Esophagus muscularis mucosa (tissue), 4 donors: ENCODE measurements at places on chromosomes 1 and 21. TPM values are rescaled to one million over a fixed set of nuclear protein-coding genes. Genes with fewer than 3 reads are reported as not detected.

CLCA1 gene
- not detected for total RNA-seq

RERE gene
- total RNA-seq = 133 TPM

DNA sequence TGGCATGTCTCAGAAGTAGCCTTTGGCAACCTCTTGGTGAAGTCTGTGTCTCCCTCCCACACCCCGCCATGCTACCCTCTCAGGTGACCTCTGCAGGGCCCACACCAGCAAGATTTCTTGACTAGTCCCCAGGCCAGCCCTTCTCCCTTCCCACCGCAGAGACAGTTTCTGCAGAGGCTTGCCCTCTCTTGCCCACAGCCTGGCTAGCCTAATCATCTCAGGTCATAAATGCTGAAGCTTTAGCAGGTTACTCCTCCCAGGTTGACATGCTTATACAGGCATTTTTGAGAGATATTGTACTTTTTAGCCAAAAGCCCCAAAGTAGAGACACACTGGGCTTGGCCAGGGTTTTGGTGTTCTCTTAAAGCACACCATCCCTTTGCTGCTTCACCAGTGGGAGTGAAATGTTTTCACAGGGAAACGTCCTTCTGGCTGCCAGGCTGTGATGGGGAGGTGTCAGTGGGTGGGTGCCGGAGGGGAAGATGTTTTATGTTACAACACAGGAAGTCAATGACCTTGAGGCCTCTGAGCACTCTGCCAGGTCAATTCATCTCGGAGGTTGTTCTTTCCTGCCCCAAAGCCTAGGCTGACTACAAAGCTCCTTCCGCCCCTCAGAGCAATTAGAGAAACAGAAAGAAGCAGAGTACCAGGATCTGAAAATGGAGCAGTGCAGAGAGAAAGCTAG lies 58.5 kb downstream of the STYXL2 start:
- H3K36me3 ChIP-seq = no peaks in the 10 kb centered on the region
- H3K27ac ChIP-seq = no peak overlapping the region
- H3K4me1 ChIP-seq = peaks cover 13% of the 10 kb centered on the region
- no peak overlapping the region for H3K4me3 ChIP-seq
- DNase-seq = no peak

DNA sequence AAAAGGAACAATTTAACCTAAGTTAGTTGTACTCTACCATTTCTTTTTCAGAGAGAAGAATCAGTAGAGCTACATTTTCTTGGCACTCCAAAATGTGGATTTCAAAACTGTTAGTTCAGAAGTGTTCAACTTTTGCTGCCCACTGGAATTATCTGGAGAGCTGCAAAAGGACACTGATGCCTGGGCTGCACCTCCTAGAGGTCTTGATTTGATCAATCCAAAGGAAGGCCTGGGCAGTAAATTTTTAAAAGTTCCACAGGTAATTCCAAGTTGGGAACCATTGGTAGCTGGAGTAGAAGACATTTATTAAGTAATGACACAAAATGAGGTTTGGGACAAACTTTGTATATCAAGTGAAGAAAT lies 79.3 kb upstream of the HMCN1 start:
- no peak for DNase-seq
- no peak overlapping the region for H3K27ac ChIP-seq
- no peaks in the 10 kb centered on the region for H3K36me3 ChIP-seq
- no peak overlapping the region for H3K4me3 ChIP-seq
- no peaks in the 10 kb centered on the region for H3K27me3 ChIP-seq

TRIM58 gene
- total RNA-seq = 3.0 TPM

DNA sequence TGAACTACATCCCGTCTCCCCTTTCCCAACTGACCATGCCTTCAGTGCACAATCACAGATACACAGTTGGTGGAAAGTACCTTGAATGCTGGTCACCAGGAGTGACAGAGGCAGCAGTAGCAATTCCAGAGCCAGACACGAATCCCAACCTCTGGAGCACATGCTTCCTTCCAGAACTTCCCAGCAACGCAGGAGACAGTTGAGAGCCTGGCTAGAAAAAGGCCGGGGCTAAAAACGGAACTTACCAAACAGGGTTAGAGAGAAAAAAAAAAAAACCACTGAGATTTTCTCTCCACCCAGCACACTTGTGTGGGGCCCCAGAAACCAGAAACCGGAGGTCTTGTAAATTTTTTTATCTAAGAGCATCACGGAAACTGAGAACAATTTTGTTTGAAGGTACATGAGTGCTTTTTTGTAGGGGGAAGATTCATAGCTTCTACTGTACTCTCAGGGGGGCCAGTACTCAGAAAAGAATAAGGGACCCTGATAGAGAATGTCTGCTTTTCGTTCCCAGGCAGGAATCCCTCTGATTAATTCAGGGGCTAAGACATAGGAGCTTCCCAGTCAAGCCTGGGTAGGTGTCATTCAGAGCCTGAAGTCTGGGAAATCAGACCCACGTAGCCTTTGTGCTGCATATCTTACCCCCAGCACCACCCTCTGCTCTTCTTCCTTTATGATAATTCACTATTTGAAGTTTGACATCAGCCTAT lies at the start of gene CD48:
CD48 (minus strand) TSS at position 221 of the 710 bp plus-strand sequence; CDS start at position 162, 59 bp downstream.
- H3K4me1 ChIP-seq = no peaks in the 10 kb centered on the region
- DNase-seq = no peak
- H3K36me3 ChIP-seq = no peaks in the 10 kb centered on the region
- H3K4me3 ChIP-seq = no peak within 1 kb of the TSS
- H3K27ac ChIP-seq = no peak within 1 kb of the TSS

DNA sequence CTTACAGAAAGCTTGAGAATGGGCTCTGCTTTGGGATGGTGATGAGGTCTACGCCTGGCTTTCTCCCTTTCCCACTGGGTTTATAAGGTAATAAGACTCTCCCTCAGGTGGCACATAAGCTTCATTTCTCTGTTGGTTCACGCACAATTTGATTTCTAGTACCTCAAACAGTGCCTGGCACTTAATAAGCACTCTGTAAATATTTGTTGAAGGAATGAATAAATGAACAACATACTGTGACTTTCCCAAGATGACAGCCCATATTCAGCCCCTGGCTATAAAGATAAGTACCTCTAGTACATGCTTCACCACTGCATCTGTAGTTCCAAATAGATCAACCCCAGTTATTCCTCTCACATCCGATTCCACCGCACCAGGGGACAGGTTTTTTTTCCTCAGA lies 17.8 kb downstream of the COPA start:
- no peaks in the 10 kb centered on the region for H3K27me3 ChIP-seq
- no peak overlapping the region for H3K4me3 ChIP-seq
- DNase-seq = no peak
- peaks cover 79% of the 10 kb centered on the region for H3K36me3 ChIP-seq

GRCh38 chr1:18571275-18571674 lies 59.4 kb upstream of the PAX7 start:
- no peaks in the 10 kb centered on the region for H3K27me3 ChIP-seq
- H3K4me1 ChIP-seq = no peaks in the 10 kb centered on the region
- H3K4me3 ChIP-seq = no peak overlapping the region
- no peak overlapping the region for H3K27ac ChIP-seq
- H3K36me3 ChIP-seq = no peaks in the 10 kb centered on the region

DNA sequence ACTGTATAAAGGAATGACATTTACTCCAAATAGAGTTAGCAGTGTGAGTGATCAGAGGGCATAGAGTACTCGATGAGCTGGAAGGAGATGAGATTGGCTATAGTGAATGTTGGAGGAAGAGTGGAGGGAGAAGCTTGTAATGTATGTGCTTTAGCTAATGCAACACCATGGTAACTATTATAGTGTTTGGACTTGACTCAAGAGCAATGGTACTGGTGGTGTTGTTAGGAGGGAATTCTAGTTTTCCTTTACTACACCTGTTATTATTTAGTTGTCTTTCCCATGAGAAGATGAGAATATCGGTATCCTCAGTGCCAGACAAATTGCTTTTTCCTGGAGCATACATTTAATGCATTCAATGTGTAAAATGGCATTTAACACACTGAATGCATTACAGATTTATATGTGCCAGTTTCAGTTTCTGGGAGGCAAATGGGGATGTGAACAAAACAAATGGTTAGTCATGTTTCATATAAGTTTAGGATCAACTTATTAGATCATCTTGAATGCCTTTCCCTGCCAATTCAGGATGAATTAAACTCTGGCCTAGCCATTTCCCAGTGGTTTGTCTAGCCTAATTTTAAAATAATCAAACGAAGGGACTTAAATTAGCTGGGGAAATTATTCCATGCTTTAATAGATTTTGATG lies 291.1 kb upstream of the ADAMTS5 start:
- H3K27ac ChIP-seq = no peak overlapping the region
- no peaks in the 10 kb centered on the region for H3K36me3 ChIP-seq
- no peaks in the 10 kb centered on the region for H3K27me3 ChIP-seq
- no peak overlapping the region for H3K4me3 ChIP-seq
- H3K4me1 ChIP-seq = no peaks in the 10 kb centered on the region

- no peak overlapping the region for H3K27ac ChIP-seq
- H3K27me3 ChIP-seq = no peaks in the 10 kb centered on the region
- no peak overlapping the region for H3K4me3 ChIP-seq
- peaks cover 2% of the 10 kb centered on the region for H3K4me1 ChIP-seq
- H3K36me3 ChIP-seq = no peaks in the 10 kb centered on the region
Observed at GRCh38 chr21:41621513-41621912, 113.6 kb upstream of the TMPRSS2 start.

DCST2 gene
- total RNA-seq = 0.19 TPM

DNA sequence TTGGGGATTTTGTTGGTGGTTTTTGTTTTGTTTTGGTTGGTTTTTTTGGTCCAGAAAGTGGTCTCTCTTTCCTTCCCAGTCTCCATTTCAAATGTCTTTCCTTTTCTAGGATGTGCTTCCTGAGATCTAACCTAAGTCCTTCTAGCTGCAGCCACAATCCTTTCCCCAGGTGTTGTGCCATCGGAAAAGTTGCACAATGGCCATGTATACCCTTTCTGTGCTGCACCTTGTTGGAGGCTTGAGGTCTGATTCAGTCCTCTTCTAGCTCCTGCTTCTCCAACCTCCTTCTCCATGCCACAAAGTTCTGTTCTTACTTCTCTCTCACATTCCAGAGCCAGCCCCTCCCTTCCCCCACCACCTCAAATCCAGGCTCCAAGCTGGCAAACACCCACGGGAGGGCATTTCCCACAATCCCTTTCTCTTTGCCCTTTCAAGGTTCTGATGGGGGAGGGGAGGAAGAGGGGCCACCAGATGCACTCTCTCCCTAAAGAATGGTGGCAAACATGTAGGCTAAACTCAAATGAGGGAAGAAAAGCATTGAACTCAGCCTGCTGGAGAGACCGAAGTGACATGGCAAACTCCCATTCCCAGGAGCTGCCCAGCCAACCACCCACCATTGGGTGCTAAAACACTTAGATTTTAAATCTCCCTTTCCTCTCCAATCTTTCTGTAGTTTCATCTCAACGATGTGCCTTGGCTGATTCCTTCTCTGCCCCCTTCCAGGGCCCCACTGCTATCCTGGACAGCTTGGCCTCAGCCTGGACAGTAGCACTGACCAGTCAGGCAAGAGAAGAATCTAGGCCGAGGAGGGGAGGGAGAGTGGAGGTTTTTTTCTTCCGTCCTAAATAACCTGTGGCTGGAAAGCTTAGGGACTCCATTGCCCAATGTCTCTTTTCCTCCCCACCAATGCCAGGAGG lies 2.9 kb downstream of the KCNJ10 start:
- H3K4me1 ChIP-seq = peaks cover 16% of the 10 kb centered on the region
- no peak overlapping the region for H3K4me3 ChIP-seq
- no peak overlapping the region for H3K27ac ChIP-seq
- no peaks in the 10 kb centered on the region for H3K36me3 ChIP-seq
- no peaks in the 10 kb centered on the region for H3K27me3 ChIP-seq
- no peak for DNase-seq

DNA sequence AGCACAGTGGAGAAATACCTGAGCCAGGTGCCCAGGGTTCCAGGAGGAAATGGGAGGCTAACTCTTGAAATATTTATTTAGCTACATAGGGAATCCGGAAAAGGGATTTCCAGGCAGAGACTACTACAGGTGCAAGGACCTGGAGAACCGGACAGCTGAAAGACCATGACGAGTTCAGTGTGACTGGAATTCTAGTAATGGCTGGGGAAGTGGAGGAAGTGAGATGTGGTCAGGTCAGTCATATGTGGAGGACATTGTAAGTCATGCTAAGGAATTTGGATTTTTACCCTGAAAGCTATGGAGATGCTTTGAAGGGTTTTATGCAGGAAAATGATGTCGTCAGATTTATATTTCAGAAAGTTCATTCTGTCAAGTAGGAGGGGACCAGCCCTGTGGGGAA lies 1.8 kb downstream of the CAP1 start:
- no peaks in the 10 kb centered on the region for H3K27me3 ChIP-seq
- peak overlapping the region; percentile 98 for H3K27ac ChIP-seq
- H3K4me1 ChIP-seq = peaks cover 84% of the 10 kb centered on the region
- no peaks in the 10 kb centered on the region for H3K36me3 ChIP-seq

DNA sequence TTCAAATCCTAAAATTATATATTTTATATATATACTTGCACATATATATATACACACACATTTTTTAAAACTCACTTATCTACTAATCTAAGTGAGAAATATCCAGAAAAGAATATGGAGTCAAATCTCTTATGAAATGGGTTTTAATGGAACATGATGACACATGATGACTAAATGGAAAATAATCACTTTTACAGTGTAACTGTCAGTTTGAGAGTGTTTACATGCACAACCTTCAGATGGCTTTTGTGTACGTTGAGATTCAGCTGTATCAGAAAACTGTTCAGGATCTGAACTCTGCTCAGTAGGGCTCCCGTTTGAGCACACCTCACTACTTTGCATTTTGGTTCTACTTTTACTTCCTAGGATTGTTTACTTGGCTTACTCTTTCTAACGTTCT lies 189.8 kb downstream of the DNAH14 start:
- H3K4me3 ChIP-seq = no peak overlapping the region
- no peak overlapping the region for H3K27ac ChIP-seq
- no peaks in the 10 kb centered on the region for H3K36me3 ChIP-seq
- no peaks in the 10 kb centered on the region for H3K27me3 ChIP-seq

DNA sequence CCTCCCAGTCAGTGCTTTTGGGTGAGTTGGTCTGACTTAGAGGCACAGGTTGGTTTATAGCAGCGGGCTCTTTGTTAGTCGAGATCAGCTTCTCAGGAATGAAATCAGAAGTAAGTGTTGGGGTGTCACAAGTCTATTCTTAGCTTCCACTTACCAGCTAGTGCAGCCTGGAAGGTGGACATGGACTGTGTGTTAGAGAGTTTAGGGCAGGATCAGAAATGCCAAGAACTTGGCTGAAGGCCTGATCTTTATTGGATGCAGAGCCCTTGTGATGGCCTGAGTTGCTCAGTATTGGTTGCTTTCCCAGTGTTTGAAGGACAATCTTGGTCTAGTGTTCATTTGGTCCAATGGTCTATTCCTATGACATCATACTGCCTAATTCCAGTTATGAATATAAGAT lies 377.0 kb upstream of the USP24 start:
- no peak overlapping the region for H3K27ac ChIP-seq
- H3K4me1 ChIP-seq = no peaks in the 10 kb centered on the region
- DNase-seq = peak; percentile 68
- H3K36me3 ChIP-seq = no peaks in the 10 kb centered on the region
- H3K4me3 ChIP-seq = no peak overlapping the region

CCDC185 gene
- total RNA-seq = not detected
